ENCODE measurements at places on chromosomes 7 and 10.

DNA sequence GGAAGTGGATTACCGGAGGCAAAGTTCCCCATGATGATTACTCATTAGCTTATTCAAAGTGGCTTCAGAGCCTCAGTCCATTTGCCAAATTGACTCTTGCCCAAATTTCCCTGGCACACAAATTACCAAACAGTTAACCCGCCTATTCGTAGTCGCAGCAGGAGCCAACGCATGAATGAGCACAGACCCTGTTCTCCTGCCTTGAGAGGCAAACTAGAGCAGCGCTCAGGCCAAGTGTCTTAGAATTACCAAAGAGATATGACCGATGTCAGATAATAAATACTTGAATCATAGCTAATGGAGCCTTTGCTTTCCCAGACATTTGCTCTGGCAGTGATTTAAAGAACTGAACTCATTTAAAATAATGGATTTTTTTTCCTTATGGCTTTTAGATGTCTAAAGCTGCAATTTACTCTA is 64.9 kb downstream of the CTTNBP2 start:
- no peak for DNase-seq

- DNase-seq: no peak
These were observed 257.3 kb downstream of the LRMDA start for GRCh38 chr10:75688506-75689300.

DNA sequence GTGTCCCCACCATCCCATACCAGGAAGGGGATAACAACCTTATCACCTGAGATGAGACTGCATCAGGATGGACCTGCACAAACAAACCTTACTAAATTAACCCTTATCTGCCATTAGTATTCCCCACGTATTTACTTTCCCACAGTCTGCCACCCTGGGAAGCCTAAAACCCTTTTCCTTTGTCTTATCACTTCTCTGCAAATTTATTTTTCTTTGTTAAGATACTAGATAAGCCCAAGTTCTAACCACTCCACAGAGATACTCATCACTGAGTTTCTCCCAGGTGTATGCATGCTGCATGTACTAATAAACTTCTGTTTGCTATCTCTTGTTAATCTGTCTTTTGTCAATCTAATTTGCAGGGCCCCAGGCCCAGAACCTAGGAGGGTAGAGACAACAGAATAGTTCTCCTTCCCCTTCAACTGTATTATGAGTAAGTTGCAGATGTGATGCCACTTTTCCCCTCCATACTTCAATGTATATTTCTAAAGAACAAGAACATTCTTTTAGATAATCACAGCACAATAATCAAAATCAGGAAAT is 66.0 kb downstream of the ELMO1 start:
- no peak for DNase-seq

GRCh38 chr7:143384148-143384547 is 3.0 kb downstream of the ZYX start:
- peak; percentile 65 for DNase-seq

DNA sequence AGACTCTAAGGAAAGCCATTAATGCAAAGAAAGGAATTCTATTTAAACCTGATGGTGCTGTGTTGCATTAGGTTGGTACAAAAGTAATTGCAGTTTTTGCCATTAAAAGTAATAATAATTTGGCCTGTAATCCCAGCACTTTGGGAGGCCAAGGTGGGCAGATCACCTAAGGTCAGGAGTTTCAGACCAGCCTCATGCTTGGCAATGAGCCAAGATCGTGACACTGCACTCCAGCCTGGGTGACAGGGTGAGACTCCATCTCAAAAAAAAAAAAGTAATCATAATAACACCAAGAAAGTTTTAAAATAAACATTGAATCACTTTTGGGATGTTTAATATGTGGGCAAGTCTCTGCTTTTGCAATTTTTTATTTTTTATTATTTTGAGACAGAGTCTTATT is 107.3 kb upstream of the FRMD4A start:
- no peak for DNase-seq

- DNase-seq: no peak
These were observed 34.6 kb upstream of the HECW1 start for GRCh38 chr7:43077732-43078391.

- no peak for DNase-seq
These were observed 240.1 kb upstream of the GRB10 start for GRCh38 chr7:51022821-51023220.

DNA sequence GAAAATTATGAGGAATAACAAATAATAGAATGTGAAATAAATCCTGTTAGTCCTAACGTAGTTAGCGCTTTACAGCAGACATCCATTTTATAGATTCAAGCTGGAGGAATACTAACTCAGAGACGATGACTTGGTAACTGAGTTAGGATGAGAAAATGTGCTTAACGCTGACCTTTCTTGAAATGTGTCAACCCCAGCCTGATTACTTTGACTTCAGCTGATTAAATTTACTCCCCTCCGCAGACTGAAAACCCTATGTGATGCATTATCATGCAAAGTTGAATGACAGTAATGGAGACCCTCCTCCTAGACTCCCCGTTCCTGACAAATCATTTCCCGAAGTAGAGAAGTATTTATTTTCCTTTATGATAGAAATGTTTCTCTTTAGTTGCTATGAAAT is 54.5 kb downstream of the WDFY4 start:
- DNase-seq: no peak

DNA sequence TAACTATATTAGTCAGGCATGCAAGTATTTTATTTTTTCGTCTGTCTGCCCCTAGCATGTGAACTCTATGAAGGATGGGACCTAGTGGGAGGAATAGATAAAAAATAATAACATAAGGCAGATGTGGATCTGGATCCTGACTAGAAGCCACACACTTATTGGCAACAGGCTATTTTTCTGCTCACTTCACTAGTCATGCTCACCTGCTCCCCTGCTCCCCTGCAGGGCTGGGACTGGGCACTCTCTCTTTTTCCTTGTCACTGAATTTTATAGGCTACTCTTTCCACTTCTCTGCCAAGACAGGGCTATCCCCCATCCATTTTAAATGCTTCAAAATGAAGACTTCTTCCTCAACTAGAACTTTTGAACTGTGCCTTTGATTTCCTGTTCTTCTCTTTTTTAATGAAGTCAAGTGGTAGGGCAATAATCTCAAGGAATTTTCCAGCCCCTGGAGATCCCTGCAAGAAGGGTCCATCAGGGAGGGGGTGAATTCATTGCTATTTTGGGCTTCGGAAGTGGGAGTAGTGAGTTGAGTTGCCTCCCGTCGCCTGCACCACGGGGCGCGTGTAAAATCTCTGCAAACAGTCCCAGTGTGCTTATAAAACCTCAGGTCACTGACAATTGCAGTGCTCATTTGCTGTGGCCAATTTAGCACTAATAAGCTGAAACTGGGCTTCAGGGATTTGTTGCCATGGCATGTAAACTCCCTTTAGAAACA is 156.7 kb upstream of the NPVF start:
- no peak for DNase-seq

- DNase-seq: no peak
These were observed 118.2 kb downstream of the VIPR2 start for GRCh38 chr7:159026271-159027055.

DNA sequence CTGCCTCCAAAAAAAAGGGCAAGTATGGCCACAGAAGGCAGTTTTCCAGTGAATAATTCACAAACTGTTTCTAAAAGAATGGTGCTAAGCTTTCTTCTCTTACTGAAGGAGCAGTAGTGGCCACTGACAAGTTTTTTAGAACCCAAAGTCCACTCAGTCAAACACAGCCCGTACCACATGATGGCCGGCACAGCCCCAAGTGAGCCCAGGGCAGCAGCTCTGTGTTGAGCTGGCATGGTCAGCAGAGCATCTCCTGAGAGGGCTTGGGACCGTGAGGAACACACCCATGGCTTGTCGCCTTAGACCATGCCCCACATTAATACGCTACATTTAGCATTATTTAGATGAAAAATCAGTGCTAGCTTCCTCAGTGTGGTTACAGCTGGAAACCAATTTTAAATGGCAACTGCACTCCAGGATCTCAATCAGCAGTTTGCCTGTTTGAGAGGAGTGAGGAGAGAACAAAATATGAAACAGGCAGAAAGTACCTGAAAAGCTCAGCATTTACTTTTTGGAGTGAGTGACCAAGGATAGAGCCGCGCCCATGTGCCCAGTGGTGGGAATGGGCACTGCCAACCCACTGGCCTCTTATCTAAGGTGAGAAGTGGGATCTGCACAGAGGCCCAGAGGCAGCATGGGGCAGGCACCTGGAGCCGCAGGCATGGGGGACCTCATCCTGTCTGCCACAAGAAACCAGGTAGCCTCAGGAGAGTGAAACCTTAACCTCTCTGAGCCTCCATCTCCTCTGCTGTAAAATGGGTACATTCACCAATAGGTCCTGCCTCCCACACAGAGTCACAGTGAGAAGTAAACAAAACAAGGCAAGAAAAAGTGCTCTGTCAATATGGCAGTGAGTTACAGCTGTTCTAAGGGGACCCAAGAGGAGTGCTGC is 17.4 kb downstream of the PSAP start:
- no peak for DNase-seq

- no peak for DNase-seq
These were observed 104.7 kb upstream of the SH2B2 start for GRCh38 chr7:102182016-102182415.

GRCh38 chr7:149604521-149604920 is 106.9 kb upstream of the ZNF746 start:
- no peak for DNase-seq

- no peak for DNase-seq
These were observed 322.6 kb upstream of the KIAA1217 start for GRCh38 chr10:23886355-23886754.

DNA sequence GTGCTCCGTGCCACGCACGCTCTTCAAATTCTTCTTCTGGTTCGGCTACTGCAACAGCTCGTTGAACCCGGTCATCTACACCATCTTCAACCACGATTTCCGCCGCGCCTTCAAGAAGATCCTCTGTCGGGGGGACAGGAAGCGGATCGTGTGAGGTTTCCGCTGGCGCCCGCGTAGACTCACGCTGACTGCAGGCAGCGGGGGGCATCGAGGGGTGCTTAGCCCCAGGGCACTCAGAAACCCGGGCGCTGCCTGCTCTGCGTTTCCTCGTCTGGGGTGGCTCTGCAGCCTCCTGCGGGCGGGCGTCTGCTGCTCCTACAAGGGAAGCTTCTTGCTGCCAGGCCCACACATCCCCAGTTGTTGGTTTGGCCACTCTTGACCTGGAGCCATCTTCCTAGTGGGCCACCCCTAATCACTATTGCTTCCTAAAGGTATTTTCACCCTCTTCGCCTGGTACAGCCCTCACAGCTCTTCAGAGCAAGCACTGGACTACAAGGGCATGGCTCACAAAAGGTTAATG is 2.5 kb downstream of the ADRA2A start:
- DNase-seq: no peak

- peak; percentile 21 for DNase-seq
These were observed 565.0 kb downstream of the PTPRN2 start for GRCh38 chr7:158022601-158023000.

GRCh38 chr10:75029857-75030256 is 81.6 kb upstream of the SAMD8 start:
- DNase-seq: no peak

DNA sequence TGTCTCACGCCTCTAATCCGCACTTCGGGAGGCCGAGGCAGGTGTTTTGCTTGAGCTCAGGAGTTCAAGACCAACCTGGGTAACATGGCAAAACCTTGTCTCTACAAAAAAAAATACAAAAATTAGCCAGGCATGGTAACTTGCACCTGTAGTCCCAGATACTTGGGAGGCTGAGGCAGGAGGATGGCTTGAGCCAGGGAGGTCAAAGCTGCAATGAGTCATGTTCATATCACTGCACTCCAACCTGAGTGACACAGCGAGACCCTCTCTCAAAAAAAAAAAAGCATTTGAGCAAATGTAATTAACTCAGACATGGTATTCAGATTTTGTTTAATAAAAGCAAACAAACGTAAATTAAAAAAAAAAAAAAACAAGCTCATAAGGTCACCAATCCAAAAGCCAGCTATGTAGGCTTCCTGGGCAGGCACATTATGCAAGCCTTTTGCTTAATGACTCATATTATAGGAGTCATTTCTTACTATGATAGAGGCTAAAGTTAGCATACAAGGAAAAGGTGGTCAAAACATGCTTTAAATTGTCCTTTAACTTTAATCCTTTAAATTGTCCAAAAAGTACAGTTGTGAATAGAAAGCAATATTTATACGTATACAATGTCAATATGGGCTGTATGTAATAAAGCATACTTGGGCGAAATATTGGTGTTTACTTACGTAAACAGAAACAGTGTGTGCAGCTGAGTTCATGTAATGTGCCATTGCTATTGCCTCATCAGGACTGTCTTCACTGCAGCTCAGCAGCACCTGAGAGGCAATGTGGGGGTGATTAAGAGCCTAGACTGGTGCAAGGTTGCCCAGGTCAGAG is 13.0 kb downstream of the AKR1D1 start:
- no peak for DNase-seq

DNA sequence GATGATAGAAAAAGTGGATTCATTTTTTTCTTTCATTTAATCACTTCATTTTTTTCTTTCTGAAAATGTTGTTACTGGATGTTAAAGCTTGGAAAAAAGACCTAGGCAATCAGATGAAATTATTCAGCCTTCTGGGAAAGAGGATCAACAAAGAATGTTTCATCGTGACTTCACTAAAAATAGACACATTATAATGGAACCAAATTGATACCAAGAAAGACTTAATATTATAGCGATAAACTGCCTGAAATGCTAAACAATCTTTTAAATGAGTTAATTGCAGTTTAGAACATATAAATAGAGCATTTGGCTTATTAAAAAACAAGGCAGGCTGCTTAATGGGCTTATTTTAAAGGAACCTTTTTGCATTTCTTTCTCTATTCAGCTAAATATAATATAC is 25.6 kb upstream of the TMEM229A start:
- DNase-seq: no peak

DNA sequence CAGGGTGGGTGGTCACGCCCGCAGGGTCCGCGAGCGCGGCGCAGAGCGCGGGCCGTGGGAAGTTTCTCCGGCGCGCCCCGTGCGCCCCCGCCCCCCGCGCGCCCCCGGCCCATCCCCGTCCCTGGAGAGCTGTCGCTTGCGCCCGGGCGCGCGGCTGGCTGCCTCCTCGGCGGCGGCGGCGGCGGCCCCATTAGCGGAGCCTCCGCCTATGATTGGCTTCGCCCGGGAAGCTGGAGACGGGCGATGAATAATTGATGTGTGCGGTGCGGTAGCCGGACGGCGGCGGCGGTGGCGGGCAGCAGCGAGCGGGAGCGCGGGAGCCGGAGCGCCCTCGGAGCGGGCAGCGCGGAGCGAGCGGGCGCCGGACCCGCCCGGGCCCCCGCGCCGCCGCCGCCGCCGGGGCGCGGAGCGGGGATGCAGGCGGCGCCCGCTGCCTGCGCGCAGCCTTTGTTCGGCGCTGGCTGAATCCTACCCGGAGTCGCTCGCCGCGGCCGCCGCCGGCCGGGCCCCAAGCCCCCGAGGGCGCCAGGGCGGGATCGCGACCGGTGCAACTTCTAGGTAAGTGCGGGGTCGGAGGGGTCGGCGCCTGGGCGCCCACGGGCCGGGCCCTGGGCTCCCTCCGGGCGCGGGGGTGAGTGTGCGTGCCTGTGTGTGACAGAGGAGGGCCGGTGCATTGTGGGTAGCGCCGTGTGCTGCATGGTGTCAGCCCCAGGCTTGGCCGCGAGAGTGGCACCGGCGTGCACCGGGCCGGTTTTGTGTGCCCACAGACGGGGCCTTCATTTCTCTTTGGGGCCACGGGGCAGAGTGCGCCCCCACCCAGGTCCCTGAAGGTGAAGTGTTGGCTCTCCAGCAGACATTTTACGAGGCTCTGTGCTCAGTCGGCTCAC is 103.8 kb upstream of the PPIF start:
- DNase-seq: peak; percentile 77

Measured in upper lobe of right lung (tissue), 1 donor.